Aorta (tissue), 5 donors: ENCODE measurements at places on chromosomes 12 and 14. TPM values are rescaled to one million over a fixed set of nuclear protein-coding genes. Genes with fewer than 3 reads are reported as not detected.

GRCh38 chr14:37992499-37992898, 215.2 kb upstream of the SSTR1 start:
- H3K4me3 ChIP-seq = no peak overlapping the region
- H3K27me3 ChIP-seq = no peaks in the 10 kb centered on the region
- DNase-seq = no peak

- DNase-seq = no peak
- H3K4me1 ChIP-seq = no peaks in the 10 kb centered on the region
- no peaks in the 10 kb centered on the region for H3K36me3 ChIP-seq
- H3K27ac ChIP-seq = no peak overlapping the region
- H3K27me3 ChIP-seq = peaks cover 1% of the 10 kb centered on the region
- no peak overlapping the region for H3K4me3 ChIP-seq
These were observed 115.4 kb downstream of the TMEM117 start for GRCh38 chr12:43951286-43951685.

DNA sequence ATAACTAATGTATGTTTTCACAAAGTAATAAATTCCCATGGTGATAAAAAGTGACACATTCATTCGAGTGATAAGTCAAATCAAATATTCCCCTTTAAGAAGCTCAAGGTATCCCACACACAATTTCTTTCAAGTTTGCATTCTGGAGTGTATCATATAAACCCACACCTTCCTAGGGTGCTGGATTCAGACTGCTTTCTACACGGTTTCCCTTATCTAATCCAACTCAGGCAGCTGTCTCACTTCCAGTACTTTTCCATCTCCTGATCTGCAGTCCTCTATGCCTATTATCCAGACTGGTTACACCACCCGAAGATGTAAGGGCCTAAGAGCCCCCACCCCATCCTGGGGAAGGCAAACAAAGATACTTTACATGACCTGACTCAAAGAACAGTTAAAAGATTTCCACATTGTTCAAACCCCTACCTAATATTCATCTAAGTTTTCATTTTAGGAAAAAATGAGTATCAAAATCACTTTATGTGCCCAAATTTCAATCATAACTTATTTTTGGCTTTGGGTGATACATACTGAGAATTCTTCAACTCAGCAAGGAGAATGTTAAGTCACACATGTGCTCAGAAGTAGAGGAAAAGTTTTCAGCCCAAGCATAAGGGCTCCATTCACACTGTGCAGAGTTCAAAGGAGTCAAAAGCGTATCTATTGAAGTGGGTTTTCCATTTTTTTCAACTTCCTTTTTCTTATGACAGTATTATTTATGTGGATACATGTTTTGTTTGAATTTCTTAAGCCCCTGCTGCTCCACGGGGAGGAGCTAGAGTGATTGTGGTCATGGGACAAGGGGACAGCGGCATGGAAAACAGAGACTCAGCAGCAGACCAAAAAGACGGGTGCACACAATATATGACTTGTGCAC, 41.8 kb downstream of the CORO1C start:
- peaks cover 13% of the 10 kb centered on the region for H3K4me1 ChIP-seq
- no peak overlapping the region for H3K4me3 ChIP-seq
- H3K27me3 ChIP-seq = no peaks in the 10 kb centered on the region
- peak overlapping the region; percentile 92 for H3K27ac ChIP-seq

GRCh38 chr12:113027726-113028125, 28.8 kb upstream of the DTX1 start:
- no peaks in the 10 kb centered on the region for H3K4me1 ChIP-seq
- no peak for DNase-seq
- no peaks in the 10 kb centered on the region for H3K36me3 ChIP-seq
- H3K27me3 ChIP-seq = no peaks in the 10 kb centered on the region
- no peak overlapping the region for H3K4me3 ChIP-seq

Gene B4GALNT1
- total RNA-seq = 6.5 TPM

GRCh38 chr12:120249875-120250795, 15.4 kb downstream of the PXN start:
- peaks cover 13% of the 10 kb centered on the region for H3K4me1 ChIP-seq
- no peak overlapping the region for H3K4me3 ChIP-seq

- H3K27ac ChIP-seq = no peak overlapping the region
- DNase-seq = no peak
- H3K27me3 ChIP-seq = no peaks in the 10 kb centered on the region
- no peak overlapping the region for H3K4me3 ChIP-seq
- H3K36me3 ChIP-seq = no peaks in the 10 kb centered on the region
- H3K4me1 ChIP-seq = no peaks in the 10 kb centered on the region
These were observed 5.1 kb downstream of the ANKRD9 start for GRCh38 chr14:102504328-102504999.

DNA sequence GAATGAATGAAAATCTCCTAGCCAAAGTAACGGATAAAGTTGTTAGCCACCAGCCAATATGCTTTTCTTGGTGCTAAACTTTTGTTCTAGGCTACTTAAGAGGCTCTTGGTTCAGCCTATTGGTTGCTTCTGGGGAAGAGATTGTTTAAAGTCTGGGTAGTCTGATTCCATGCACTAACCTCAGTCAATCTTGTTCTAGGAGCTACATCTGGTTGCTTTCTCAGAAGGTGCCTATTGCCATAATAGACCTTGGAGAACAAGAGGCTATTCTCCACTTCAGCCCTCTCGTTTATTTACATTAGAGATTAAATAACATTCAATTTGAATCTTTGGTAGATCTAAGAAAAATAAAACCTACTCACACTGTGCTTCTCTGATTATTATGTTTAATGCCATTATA, 40.8 kb upstream of the OTOGL start:
- H3K27me3 ChIP-seq = no peaks in the 10 kb centered on the region
- H3K4me3 ChIP-seq = no peak overlapping the region
- H3K27ac ChIP-seq = no peak overlapping the region
- no peaks in the 10 kb centered on the region for H3K4me1 ChIP-seq
- no peaks in the 10 kb centered on the region for H3K36me3 ChIP-seq
- no peak for DNase-seq
